ENCODE measurements at places on chromosomes 7 and 10. TPM values are rescaled to one million over a fixed set of nuclear protein-coding genes. Genes with fewer than 3 reads are reported as not detected.
A peak's percentile ranks its signal among the peaks of the same experiment; 100 is the strongest.

GRCh38 chr10:28179006-28179742 lies 123.7 kb downstream of the MPP7 start:
- DNase-seq = peak; percentile 41

- DNase-seq = no peak
These were observed 104.3 kb downstream of the AHR start for GRCh38 chr7:17402628-17403278.

Gene PIK3CG
- 0.02 TPM for polyA plus RNA-seq

Gene EVX1
- not detected for polyA plus RNA-seq

DNA sequence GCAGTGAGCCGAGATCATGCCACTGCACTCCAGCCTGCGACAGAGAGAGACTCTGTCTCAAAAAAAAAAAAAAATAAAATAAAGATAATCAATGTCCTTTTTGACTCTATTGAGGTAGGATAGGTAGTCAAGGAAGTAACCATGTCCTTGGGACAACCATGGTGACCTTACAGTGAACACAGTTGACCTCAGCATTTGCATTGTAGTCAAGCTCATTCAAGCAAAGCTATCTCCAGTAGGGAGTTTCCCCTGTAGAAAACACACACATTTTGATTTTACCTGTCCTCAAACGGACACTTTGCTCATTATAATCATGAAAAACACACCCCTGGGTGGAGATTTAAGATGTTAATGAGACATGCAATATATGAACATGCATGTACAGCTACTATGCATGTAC lies 171.7 kb downstream of the KIF20B start:
- DNase-seq = no peak

Gene GARS1
- 829 TPM for polyA plus RNA-seq

- no peak for DNase-seq
These were observed 104.0 kb upstream of the INSIG1 start for GRCh38 chr7:155193716-155194115.

Gene SLC39A12
- polyA plus RNA-seq = not detected

DNA sequence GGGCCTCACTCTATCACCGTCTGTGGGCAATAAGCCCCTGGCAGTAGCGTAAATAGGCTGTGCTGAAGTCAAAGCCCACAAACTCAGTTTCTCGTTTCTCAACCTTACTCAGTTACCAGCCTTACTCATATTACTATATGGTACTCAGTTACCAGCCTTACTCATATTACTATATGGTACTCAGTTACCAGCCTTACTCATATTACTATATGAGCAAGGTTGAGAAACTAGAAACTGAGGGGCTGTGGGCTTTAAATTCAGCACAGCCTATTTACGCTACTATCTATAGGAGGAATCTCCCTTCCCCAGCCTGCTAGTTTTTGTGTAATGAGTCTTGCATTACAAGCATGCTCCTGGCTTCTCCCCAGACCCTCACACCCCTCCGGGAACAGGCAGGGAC lies 35.4 kb downstream of the CCDC3 start:
- DNase-seq = no peak

Data from AG04450 (cell line).